ENCODE measurements at places on chromosomes 1 and 21.

DNA sequence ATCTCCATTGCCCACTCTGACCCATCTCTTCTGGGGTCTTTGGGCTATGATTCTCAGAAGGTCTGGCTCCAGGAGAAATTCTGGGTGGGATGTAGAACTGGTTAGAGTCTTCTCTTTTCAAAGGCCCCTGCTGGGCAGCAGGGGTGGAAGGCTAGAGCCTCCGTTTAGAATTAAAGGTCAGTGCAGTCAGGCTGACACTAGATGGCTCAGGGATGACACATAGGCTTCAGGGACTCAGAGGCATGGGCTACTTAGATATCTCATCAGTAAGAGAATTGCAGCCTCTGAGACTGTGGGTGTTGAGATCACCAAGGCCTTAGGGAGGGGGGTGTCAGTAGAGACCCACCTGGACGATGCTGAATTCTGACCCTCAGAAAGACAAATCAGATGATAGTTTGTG lies 12.6 kb upstream of the PPM1J start:
- no peak for DNase-seq

- DNase-seq = no peak
Observed at GRCh38 chr1:46679789-46680573, 8.3 kb downstream of the TEX38 start.

DNA sequence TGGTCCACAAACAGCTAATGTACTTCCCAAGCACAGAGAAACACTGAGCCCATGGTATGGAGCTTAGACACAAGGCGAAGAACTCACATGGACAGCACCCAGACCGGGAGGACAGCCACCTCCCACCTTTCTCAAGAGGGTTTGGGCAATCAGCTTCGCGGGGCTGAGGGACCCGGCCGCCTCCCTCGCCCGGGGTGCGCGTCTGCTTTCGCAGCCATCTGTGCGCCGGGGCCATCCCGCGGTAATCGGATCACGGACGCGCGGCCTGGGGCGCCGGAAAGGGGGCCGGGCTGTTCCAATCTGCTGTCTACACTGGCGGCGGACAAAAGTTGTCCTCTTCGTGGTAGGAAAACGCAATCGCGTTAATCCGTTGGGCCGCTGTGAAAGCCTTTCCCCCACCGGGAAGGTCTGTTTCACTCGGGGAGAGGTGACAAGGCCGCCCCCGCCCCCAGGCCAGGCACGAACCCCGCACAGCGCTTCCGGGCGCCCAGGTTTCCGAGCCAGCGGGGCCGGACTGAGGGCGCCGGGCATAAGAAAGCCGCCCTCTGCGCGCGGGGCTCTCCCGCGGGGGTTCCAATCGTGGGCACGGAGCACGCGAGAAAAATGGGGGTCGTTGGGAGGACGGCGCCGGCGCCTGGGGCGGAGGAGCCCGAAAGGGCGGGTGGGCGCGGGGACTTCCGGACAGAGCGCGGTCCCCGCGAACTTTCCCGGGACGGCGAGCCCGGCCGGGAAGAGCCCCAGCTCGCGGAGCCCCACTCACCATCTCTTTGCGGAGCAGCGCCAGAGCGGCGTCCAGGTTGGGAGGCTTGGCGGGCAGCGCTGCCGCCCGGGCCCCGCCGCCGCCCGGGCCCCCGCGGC lies 664 bp downstream of the FAM89A start:
- DNase-seq = no peak

GRCh38 chr1:161864577-161864976 lies 98.5 kb downstream of the ATF6 start:
- DNase-seq = no peak

DNA sequence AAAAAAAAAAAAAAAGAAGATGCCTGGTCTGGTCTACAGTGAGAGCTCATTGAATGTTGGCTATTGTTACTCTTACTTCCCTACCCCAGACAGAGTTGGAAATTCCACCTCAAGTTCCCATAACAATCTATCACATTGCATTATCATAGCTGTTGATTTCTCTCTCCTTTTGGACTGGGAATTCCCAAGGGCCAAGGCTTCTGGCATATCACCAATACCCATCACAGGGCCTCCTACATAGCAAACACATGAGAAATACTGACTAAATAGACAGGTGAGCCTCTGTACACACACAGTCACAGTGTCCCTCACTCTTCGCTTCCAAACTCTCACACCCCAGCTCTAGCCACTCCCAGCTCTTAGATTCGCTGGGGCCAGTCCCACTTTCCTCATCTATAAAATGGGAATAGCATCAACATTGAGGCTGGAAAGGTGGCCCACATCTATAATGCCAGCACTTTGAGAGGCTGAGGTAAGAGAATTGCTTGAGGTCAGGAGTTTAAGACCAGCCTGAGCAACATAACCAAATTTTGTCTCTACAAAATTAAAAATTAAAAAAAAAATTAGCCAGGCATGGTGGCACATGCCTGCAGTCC lies 6.4 kb downstream of the PTAFR start:
- no peak for DNase-seq

GRCh38 chr1:172883387-172883791 lies 167.4 kb downstream of the TNFSF18 start:
- no peak for DNase-seq

DNA sequence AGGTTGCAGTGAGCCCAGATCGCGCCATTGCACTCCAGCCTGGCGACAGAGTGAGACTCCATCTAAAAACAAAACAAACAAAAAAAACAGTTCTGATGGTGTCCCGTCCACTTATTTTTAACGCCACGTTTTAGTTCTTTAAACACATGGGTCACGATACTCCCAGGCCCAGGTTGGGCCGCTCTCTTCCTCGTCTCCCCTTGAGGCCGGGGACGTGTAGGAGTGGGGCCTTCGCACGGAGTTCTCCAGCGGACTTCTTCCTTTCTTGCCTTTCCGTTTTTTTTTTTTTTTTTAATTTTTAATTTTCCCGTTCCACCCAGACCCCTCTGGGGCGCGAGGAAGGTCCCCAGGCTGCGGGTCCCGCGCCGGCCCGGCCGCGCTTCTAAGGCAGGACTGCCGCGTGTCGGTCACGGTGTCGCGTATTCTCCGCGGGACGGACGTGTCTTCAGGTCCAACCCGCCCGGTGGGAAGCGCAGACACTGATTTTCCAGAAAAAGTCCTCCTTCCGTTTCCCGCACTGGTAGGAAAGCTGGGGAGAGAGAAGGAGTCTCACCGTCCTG lies 47.5 kb upstream of the SLC19A1 start:
- DNase-seq = no peak

GRCh38 chr1:226223786-226224244 lies 351 bp downstream of the MIXL1 start:
- DNase-seq = peak; percentile 51

GRCh38 chr1:222653178-222653827 lies 35.4 kb downstream of the MIA3 start:
- no peak for DNase-seq

DNA sequence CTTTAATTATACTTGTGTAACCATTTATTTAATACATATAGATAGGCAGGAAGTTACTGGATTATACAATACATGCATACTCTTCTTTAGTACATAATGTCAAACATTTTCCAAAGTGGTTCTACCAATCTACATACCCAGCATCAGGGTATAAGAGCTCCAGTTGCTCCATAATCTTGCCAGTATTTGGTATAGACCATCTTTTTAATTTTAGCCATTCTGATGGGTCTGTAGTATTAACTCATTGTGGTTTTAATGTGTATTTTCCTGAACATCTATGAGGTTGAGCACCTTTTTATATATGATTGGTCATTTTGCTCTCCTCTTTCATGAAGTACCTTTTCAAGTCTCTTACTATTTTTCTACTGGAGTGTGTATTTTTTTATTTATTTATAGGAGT lies 32.1 kb downstream of the EBNA1BP2 start:
- no peak for DNase-seq

DNA sequence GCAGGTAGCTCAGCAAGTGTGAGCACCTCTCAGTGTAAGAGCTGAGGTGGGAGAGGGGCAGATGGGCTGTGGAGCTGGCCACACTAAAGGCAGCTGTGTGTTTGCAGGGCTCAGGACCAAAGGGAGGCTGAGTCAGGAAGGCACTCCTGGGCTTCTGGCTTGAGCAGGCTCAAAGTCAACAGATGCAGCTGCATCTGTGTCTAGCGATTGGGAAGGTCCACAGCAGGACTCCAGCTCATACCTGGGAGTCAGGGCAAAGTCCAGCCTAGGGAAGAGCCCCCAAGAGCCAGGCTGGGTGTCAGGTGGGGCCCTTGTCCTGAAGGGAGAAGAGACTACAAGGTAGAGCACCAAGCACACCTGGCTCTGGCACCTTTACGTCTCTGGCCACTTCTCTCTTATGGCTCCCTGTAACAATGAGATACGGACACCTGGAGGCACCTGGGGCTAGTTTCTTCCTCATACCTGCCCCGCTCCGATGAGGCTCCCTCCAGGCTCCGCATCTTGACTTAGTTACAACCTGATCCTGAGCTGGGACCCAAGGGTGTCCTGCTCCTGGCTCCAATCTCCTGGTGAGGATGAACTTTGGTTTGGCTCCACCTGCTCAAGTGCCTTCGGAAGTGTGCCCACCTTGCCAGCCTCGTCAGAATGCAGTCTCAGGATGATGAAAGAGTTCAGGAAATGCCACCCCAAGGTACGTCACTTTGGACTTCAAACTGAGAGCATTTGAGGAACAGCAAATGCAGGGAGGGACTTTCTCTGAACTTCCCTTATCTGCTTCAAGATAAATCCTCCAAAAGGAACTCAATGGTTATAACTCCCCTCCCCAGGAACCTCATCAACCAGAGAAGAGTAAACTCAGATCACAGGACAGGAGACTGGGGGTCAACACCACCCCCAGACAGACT lies 21.5 kb upstream of the SLC2A1 start:
- no peak for DNase-seq

- no peak for DNase-seq
Observed at GRCh38 chr1:30806381-30807317, 49.1 kb upstream of the LAPTM5 start.

DNA sequence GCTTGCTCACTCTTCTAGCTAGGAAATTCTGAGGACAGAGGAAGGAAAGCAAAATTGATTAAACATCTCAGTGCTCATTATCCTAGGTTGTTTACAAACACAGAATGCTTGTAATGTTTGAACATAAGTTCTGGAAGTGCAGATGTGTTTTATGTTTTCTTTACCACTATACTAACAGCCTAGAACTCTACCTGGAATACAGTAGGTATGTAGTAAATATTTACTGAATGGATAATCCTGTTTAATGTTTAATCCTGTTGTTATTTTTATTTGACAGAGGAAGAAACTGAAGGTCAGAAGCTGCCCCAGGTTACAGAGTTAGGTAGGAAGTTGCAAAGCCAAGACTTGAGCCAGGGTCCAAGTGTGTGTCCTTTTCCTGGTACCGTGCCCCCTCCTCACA lies 6.1 kb downstream of the MTOR start:
- DNase-seq = no peak

DNA sequence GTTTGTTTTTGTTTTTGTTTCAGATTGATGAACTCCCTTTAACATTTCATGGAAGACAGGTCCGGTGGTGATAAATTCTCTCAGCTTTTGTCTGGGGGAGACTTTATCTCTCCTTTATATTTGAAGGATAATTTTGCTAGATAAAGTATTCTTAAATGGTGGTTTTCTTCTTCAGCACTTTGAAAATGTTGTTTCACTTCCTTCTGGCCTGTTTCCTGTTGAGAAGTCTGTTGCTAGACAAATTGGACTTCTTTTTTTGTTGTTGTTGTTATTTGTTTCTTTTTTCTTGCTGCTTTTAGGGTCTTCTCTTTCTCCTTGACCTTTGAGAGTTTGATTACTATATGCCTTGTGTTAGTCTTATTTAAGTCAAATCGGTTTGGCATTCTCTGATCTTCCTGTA lies 50.8 kb downstream of the CRP start:
- no peak for DNase-seq

- no peak for DNase-seq
Observed at GRCh38 chr1:56571448-56571847, 7.9 kb downstream of the PLPP3 start.

- DNase-seq = peak; percentile 4
Observed at GRCh38 chr21:46183910-46184624, at the start of gene SPATC1L. Gene SPATC1L, minus strand, starts transcription at chr21:46184459. Its CDS starts 1,643 bp downstream, at chr21:46182816.

DNA sequence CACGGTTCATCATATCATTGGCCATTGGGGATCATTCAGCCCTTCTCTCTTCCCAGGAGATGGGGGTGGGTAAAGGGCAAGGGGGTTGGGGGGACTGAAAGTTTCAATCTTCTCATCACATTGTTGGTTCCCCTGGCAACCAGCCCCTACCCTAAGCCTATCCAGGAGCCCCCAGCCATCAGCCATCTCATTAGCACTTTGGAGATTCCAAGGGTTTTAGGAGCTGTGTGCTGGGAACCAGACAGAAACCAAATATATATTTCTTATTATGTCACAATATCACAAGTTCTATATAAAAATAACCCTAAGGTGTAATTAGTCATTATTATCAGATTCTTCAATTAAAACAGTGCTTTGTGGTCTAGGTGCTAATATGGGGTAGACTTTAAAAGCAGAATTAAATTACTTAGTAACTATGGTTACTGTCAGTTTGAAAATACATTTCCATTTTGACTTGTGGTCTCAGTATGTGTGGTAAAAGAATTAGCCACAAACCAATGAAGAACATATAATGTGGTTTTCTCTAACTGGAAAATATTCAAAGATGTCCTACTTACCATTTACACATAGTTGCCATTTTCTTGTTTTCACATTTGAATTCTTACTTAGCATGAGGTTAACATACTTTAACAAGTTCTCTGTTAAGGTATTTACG lies 28.1 kb downstream of the IL23R start:
- no peak for DNase-seq

DNA sequence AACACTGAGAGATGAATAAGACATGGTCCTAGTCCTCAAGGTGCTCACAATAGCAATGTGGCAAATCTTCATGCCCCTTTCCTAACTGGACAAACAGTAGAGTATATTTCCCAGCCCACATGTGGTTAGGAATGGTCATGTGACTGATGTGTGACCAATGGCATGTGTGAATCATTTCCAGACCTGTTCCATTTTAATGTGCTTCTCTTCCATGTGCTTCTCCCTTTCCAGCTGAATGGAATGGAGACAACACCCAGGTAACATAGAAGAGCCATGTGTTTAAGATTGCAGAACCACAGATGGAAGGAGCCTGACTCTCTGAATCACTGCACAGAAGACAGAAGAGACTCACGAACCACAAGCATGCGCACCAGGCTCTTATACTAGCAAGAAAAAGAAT lies 409.9 kb upstream of the NFIA start:
- DNase-seq = no peak

- DNase-seq = no peak
Observed at GRCh38 chr1:156060937-156061636, at the start of gene RAB25. Gene RAB25, plus strand, starts transcription at chr1:156061160. Its CDS starts 241 bp downstream, at chr1:156061401.

GRCh38 chr21:38613686-38614085 lies 115.4 kb upstream of the ERG start:
- DNase-seq = no peak

- DNase-seq = no peak
Observed at GRCh38 chr21:35211782-35212181, 162.7 kb upstream of the RUNX1 start.

- no peak for DNase-seq
Observed at GRCh38 chr1:103416681-103417286, 108.7 kb upstream of the RNPC3 start.
